CD4-positive, alpha-beta T cell treated with Interleukin-10 for 1 hour (primary cell): ENCODE measurements at places on chromosomes 16 and 17.

DNA sequence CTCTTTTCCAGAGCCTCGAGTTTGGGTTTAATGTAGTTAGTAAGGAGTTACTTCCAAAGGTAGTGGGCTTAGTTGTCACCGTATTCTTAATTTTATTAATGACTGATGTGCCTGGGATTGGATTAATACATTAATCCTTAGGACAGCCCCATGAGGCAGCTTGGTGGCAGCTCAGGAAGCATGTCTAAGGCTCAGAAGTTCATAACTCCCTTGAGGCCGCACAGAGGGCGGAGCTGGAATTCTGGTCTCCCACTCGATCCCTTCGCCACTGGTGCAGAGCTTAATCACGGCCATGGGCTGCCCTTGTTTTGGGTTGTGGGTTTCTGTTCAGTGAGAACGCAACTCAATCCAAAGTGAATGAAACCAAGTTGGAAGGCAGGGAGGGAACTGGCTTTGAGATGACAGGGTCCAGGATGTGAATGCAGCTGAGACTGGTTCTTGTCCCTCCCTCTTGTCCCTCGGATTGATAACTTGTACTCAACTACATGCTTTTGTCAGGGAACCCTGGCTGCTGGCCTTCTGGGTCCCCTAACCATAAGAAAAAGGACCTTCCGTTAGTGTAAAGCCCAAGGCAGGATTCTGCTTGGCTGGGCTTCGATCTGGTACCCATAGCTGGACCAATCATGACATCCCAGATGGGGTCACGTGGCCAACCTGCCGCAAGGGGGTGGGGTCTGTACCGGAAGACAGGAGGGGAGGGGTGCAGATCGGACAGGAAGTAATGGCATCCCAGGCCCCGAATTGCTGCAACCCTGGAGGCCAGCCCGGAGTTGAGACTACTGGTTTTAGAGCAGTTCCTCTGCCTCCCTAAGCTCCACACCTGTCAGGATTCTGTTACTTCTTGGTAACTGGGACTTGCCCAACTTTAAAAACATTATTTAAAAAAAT, 45.4 kb downstream of the SNX20 start:
- DNase-seq = no peak

DNA sequence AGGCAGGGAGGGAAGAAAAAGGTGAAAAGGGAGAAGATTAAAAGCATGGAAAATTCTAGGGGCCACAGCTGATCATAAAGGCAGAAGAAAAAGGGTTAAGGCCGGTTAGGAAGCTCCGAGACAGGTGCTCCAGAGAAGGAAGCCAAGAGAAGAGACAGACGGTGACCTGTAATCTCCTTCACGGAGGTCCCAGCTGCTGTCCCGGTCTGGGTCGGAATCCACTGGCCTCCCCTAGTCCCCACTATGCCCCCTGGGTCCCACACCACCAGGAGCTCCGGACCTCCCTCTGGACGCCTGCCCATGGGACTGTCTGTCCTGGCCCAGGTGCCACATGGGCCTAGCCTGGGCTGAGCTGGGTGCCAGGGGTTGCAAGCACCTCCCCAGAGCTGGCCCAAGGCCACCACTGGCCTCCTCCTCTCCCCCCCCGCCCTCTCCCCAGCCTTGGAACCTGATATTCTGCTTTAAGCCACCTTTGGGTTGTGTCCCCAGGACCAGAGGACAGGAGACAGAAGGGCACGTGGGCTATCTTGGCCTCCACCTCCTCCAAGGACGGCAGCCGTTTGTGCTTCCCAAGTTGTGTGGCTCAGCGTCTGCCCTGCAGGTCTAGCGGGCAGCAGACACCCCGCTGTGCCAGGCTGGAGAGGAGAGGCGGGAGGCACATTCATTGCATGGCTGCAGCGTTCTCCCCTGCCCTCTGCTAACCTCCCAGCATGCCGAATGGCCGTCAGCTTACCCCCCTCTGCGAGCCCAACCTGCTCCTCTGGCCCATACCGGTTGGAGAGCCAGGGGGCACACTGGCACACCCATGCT, 102.4 kb downstream of the ENGASE start:
- no peak for DNase-seq

DNA sequence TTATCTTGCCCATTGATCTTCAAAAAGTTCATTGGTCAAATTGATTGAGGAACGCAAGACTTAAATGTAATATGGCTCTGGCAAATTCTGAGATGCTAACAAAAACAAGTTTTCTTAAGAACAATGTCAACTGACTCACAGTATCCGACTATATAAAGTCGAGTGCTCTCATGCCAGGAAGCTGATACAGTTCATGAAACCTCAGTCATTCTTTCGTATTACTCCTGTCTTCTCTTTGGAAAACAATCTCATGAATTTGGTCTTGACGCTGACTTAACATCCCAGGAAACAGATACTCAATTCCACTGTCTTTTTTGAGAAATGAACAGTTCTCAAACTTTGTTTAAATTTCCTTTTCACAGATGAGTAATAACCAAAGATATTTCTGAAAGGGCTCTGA, 704.9 kb downstream of the MAF start:
- DNase-seq = peak; percentile 24

DNA sequence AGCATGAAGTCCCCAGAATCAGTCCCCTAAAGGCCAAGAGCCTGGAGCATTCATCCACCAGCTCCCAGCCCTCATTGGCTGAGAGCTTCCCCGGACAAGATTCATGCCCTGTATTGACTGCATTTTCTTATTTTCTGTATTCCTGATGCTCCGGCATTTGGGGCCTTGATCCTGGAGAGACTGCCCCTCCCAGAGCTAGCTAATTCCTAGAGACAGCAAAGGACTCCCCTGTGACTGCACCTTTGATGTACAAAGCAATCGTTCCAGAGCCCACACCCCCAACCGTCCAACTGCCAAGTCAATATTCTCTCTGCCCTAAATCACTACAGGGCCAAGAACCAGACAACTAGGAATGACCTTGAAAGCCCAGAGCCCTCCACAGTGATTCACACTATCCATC, 93.4 kb upstream of the CDH5 start:
- no peak for DNase-seq

DNA sequence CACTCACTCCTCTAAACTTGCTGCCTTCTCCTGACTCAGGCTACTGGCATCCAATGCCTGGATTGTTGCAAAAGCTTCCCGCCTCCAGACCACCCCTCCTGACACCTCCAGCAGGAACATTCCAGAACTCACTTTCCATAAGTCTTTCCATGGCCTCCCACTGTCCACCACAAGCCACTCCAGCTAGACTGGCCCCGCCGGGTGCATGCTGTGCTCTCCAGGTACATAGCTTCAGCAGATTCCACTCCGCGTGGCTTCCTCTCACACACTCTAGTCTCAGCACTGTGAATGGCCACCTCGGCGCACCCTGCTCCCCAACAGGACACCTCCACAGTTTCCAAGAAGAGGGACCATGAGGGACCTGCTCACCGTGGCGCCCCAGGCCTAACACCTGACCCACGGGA, 25.9 kb upstream of the FAAP100 start:
- DNase-seq = no peak

DNA sequence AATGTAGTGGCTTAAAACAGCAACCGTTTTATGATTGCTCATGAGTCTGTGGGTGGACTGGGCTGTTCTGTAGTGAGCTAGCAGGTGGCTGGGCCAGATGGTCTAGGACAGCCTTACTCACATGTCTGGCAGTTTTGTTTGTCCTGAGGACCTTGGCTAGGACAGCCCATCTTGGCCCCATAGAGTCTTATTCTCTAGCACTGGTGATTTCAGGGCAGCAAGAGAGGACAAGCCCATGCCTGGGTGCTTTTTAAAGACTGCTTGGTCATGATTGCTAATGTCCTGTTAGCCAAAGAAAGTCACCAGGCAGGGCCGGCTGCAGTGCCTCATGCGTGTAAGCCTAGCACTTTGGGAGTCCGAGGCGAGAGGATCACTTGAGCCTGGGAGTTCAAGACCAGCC, 139.8 kb downstream of the KATNIP start:
- DNase-seq = no peak

DNA sequence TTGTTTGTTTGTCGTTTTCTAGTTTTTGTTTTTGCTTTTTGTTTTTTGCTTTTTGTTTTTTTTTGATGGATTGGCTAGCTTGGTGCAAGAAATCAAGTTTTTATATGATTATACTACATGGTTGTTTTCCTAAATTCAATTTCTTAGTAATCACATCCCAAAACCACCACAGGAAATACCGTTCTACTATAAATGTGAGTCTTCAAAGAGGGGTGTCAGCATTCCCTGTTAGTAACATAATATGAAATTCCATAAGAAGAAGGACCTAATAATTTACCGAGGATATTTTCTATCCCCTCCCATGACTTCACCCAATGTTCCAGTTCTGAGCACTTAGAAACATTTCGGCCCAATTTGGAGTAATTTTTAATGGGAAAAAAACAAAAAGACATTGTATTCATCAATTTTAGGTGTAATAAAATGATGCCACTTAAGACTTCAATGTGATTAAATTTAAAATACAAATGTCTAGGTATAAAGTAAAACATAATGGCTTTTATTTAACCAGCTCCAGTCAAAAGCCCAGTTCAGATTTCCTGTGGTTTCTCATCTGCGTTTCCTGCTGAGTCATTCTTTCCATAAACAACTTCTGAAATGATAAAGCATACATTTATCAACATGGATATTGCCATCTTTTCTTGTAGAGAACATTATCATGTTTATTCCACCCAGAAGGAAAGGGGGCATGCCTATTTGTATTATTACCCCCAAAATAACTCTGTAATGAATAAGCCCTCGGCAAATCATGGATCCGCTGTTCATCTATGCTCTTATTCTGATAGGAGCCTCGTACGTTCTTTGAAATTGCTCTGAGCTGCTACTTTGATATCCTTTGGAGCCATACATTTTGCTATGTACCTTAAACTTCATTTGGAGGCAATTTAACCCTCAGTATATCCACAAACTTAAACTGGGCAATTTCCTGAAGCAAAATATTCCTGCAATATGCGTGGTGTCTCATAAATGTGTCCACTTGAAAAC, 28.1 kb downstream of the HSBP1 start:
- DNase-seq = no peak
